ENCODE measurements at places on chromosomes 5 and 9. TPM values are rescaled to one million over a fixed set of nuclear protein-coding genes. Genes with fewer than 3 reads are reported as not detected.

GRCh38 chr9:91130796-91131318 is 230.9 kb downstream of the AUH start:
- DNase-seq, result no peak

GRCh38 chr9:5388026-5388819 is 48.5 kb upstream of the RLN1 start:
- DNase-seq, result no peak

DNA sequence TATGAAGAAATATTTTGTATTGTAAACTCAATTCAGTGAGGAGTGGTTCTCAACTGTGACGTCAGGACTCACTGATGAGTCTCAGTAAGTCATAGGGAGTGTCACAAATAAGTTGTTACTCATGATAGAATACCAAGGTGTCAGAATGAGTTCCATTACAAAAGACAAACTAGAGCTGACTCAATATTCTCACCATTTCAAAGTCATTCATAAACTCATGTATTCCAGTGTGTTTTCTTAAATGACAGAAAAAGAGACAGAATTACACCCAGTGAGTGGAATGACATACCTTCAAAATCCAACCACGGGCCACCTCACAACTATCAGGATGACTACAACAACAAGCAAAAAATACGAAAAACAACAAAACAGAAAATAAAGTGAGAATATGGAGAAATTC is 321.5 kb downstream of the ENC1 start:
- no peak for DNase-seq

GRCh38 chr9:105842023-105842644 is 147.8 kb downstream of the TMEM38B start:
- DNase-seq, result no peak

GRCh38 chr5:131067636-131068035 is 97.4 kb downstream of the HINT1 start:
- DNase-seq, result no peak

DNA sequence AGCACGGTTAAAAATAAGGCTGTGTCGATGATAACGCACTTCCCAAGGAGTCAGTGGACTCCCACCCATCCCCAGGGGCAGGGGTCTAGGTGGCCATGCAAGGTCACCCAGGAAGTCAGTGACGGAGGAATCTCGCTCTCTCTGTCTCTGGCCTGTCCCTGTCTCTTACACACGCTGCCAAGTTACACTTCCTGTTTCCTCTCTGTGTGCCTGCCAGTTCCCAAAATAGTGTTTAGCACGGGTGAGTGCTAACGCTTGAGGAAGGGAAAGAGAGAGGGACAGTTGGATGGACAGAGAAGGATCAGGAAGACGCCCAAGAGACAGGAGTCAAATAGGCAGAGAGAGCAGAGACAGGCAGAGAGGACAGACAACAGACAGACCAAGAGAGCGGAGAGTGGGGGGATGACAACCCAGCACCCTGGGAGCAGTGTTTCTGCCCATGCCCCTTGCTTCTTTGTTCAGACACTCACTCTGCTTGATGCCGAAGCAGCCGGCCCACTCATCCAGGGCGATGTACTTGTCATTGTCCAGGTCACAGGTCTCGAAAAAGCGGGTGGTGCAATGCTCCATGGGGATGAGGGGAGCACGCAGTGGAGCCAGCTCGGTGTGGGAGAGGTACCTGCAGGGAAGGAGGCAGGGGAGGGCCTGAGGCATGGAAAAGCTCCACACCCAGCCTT is 23.0 kb downstream of the SPARC start:
- DNase-seq, result no peak

DNA sequence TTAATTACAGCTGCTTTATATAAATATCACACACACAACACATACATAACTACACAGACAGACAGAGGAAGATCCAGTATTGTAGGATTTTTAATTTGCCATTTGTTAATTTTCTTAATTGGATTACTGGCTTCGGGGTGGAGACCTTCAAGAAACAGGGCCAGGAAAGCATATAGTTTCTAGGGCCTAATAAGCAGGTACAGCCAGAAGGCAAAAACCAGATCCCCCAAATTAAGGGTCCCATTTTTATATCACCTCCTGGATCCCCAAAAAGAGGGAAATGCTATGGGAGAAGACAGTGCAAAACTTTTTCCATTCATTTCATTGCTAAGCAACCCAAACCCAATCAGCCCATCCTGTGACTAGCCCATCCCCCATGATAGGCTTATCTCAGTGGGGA is 373.3 kb upstream of the FAM174A start:
- DNase-seq, result no peak

NEUROG1 gene
- total RNA-seq, result not detected

DNA sequence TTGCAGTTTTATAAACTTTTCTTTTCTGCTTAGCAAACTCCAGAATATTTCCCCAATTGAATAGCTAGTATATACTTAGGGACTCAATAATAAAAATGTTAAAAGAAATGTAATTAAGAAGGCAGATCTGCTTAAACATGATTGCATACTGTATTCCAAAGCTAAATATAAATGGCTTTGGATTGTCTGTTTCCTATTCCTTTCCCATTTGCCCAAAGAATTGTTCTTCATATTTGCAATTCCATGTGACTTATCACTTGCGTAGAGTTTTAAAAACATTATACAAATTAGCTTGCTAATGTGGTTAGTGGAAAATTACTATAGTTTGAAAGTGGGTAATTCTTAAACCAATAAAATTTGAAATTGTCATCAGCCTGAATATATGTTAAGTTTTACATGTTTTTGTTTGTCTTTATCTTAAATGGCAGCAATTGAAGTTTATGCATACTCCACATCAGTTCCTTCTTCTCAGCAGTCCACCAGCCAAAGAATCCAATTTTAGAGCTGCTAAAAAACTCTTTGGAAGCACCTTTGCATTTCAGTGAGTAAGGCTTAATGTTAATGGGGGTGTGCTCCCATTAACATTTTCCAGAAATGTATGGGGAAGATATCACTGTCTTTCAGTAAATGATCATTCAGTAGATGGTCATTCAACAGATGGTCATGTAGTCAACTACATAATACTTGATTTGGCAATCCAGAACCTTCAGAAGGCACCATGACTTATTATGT is 161.2 kb downstream of the PARP8 start:
- DNase-seq, result no peak

DNA sequence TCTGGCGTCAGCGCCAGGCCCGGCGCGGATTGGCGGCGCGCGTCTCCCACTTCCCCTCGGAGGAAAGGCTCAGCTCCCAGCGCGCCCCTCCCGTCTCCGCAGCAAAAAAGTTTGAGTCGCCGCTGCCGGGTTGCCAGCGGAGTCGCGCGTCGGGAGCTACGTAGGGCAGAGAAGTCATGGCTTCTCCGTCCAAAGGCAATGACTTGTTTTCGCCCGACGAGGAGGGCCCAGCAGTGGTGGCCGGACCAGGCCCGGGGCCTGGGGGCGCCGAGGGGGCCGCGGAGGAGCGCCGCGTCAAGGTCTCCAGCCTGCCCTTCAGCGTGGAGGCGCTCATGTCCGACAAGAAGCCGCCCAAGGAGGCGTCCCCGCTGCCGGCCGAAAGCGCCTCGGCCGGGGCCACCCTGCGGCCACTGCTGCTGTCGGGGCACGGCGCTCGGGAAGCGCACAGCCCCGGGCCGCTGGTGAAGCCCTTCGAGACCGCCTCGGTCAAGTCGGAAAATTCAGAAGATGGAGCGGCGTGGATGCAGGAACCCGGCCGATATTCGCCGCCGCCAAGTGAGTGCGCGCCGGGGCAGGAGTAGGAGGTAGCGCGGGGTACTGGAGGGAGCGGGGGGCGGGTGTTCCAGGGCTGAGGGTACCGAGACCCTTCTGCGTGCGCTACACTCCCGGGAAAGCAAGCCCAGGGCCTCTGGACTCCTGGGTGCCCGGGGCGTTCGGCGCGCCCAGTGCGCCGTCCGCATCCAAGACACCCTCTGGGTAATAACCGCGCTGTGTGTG is at the start of gene MSX2:
Gene MSX2, plus strand, starts transcription at position 99 of the 777 bp plus-strand sequence. Its CDS starts 78 bp downstream, at position 177.
- DNase-seq, result peak; percentile 87

- DNase-seq, result peak; percentile 70
Measured at GRCh38 chr5:136028782-136029742, at the start of gene TGFBI. TGFBI (plus strand) TSS chr5:136028988; CDS start chr5:136029056, 68 bp downstream.

- peak; percentile 19 for DNase-seq
Measured at GRCh38 chr9:74953235-74953751, 581 bp upstream of the C9orf40 start.

DNA sequence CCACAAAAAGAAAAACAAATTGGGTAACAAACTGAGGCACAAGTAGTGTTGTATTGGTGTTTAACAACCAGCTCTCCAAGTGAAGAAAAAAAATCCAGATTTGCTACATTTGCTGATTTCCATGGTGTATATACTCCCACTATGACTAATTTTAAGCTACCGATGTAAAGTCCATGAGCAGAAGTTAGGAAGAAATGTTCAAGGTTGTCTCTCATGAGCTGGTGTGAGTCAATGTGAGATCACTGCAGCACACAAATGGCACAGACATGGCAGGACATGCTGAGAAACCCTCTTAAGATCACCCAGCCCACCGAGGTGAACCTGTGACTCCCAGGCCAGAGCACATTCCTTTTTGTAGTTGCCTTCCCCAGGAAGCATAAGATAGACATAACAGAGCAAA is 36.2 kb downstream of the SLC44A1 start:
- no peak for DNase-seq

DNA sequence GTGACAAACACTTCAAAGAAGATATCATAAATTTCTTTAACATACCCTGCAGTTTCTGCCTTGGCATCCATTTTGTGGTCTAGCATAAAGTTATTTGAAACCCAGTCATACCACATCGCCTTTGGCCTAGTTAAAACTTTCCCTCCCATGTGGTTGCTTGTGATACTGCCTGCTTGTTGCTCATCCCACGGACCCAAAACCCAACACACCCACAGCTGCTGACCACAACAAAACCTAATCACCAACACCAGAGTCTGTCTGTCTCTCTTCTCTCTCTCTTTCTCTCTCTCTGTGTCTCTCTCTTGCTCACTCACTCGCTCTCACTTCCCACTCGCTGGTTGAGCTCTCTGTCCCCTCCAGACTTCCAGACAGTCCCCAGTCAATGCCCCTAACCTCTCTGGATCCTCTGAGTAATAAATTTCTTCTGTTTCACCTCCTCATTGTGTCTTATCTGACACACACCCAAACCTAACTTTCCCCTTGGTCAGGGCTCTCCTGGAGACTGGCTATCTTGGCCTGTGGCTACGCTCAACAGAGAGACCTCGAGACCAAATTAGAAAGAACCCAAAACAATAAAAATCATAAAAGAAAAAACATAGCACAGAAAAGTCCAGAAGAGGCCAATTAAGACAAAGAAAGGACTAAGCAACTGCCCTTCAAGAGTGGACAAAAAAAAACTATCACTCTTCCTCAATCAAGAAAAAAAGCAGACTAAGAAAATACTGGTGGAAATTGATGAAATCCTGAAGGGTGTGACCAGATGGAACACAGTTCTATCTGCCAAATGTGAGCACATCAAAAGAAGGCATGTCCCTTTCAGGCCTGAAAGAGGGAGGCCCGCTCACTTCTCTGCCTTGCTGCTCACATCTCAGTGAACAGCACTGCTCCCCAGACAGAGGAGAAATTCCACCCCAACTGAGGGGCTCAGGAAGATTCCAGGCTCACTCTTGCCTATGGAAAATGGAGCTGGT is 41.5 kb downstream of the TTLL11 start:
- no peak for DNase-seq

SPINK13 gene
- total RNA-seq, result not detected

CDH9 gene
- not detected for total RNA-seq

GRCh38 chr5:14600846-14601245 is 19.3 kb downstream of the OTULINL start:
- no peak for DNase-seq

DNA sequence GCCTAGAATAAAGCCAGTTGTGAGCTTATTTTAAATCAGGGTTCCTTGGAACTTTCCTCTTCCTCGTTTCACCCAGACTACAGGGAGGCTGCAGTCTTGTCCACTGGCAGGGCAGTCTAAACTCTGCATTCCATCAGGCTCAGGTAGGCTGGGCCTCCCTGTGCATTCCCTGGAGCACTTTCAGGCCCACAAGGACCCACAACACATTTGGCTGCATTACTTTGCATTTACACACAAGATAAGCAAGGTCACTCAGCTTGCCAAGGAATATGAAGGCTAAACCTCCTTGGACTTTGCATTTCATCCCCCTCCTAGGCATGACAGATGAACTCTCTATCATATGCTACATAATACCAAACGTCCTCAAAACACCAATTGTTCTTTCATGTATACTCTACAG is 104.2 kb downstream of the MARCHF3 start:
- no peak for DNase-seq

DNA sequence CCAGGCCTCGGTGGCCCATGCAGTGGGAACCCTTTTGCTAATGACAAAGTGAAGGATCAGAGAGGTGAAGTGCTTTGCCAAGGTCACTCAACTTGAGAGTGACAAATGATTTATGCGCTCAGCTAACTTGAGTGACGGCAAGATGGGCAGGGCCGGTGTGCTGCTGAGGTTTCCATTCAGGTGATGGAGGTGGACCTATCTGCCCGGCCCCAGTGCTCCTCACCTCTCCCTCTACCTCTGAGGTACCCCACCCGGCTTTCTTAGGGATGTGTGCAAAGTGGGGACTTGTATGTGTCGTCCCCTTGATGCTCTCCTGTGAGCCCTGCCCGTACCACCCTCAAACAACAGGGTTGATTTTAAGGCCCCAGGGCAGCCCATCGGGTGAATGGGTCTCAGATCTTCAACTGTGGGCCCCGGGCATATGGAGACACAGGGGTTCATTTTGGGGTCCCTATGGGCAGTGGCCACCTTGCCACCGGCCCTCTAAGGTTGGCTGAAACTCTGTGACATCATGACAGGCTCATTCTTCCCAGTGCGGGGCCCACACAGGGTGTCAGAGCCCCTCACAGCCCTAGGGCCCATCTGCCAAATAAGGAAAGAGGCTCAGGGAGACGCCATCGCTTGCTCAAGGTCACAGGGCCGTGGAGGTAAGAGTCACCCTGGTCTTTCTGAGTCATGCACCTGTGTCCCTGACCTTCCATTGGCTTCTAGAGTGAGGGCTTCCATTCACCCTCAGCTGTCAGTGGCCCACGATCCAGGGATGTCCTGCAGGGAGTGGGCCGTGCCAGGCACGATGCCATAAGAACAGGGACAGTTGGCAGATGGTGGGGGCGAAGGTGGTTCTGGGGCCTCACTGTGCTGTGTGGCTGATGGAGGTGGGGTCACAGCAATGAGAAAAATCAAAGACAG is 170.6 kb upstream of the MVB12B start:
- no peak for DNase-seq

DNA sequence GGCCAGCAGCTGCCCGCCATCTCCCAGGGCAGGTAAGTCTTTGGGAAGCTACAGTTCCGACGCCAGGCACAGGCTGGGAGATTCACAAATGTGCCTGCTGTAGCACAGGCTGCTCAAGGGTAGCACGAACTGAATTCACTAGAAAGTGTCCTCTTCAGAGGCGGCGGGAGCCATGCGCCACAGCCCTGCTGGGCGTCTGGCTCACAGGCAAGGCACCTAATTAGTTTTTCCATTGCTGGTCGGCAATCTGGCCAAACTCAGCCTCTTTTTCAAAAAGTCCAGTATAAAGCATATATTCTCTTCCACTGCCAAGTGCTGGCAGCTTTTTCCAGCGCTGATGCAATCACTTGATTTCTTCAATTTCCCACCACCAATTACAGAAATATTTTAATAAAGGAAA is 128.9 kb upstream of the RAPGEF1 start:
- no peak for DNase-seq

PAPPA gene
- total RNA-seq, result 1.0 TPM

- DNase-seq, result peak; percentile 89
Measured at GRCh38 chr9:89999176-89999533, 394.3 kb downstream of the GADD45G start.

TAF11L9 gene
- total RNA-seq, result not detected

TAF11L10 gene
- total RNA-seq, result not detected

- no peak for DNase-seq
Measured at GRCh38 chr5:115381911-115382662, 85.6 kb upstream of the CCDC112 start.
